Naive thymus-derived CD8-positive, alpha-beta T cell (primary cell): ENCODE measurements at places on chromosomes 12 and 14.

DNA sequence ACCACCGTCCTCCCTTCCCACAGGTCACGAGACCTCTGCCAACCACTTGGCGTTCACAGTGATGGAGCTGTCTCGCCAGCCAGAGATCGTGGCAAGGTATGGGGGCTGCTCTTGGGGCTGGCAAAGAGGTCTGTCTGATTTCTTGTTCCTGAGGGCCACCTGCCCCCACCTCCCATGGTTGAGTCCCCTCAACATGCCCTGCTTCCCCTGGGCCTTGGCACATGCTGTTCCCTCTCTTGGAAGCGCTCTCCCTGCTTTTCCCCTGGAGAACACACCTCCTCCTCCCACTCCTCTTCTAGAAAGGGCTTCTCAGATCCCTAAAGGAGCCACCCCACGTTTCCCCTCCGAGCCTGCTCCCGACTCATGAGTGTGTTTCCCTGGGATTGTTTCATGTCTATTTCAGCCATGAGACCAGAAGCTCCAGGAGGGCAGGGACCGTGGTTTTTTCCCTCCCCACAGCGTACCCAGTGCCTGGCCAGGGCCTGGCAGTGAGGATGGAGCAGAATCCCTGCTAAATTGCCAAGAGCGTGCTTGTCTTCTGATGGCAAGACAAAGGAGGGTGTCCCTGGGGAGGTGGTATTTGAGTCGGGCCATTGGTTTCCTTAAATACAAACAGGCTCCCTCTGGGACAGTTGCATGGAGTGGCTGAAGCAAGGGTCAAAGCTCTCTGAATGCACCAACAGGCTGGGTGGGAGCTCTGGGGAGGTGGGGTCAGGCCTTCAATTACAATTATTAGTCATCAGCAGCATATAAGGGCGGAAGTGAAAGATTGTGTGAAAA is 34.1 kb downstream of the CYP46A1 start:
- no peak overlapping the region for H3K27ac ChIP-seq
- no peak overlapping the region for H3K4me3 ChIP-seq
- H3K4me1 ChIP-seq, result no peaks in the 10 kb centered on the region
- no peak for DNase-seq
- H3K36me3 ChIP-seq, result no peaks in the 10 kb centered on the region
- H3K27me3 ChIP-seq, result no peaks in the 10 kb centered on the region

GRCh38 chr12:75236206-75236605 is 26.6 kb upstream of the KCNC2 start:
- H3K36me3 ChIP-seq, result no peaks in the 10 kb centered on the region
- no peak overlapping the region for H3K4me3 ChIP-seq
- peaks cover 17% of the 10 kb centered on the region for H3K27me3 ChIP-seq
- no peaks in the 10 kb centered on the region for H3K4me1 ChIP-seq
- DNase-seq, result no peak

GRCh38 chr14:61403411-61403810 is 82.0 kb downstream of the PRKCH start:
- peak overlapping the region; percentile 59 for H3K4me3 ChIP-seq
- H3K27ac ChIP-seq, result peak overlapping the region; percentile 90
- DNase-seq, result no peak

- H3K4me3 ChIP-seq, result no peak overlapping the region
- H3K27ac ChIP-seq, result peak overlapping the region; percentile 90
- no peaks in the 10 kb centered on the region for H3K27me3 ChIP-seq
- no peaks in the 10 kb centered on the region for H3K36me3 ChIP-seq
- H3K4me1 ChIP-seq, result peaks cover 34% of the 10 kb centered on the region
These were observed 18.9 kb downstream of the ITPK1 start for GRCh38 chr14:93096691-93097322.

- peak within 1 kb of the TSS; percentile 82 for H3K4me3 ChIP-seq
- H3K4me1 ChIP-seq, result peaks cover 39% of the 10 kb centered on the region
- H3K36me3 ChIP-seq, result no peaks in the 10 kb centered on the region
- DNase-seq, result peak; percentile 45
- peak within 1 kb of the TSS; percentile 70 for H3K27ac ChIP-seq
These were observed at the start of gene HOXC10 for GRCh38 chr12:53984901-53985691. HOXC10 (plus strand) TSS chr12:53985146; CDS start chr12:53985260, 114 bp downstream.

DNA sequence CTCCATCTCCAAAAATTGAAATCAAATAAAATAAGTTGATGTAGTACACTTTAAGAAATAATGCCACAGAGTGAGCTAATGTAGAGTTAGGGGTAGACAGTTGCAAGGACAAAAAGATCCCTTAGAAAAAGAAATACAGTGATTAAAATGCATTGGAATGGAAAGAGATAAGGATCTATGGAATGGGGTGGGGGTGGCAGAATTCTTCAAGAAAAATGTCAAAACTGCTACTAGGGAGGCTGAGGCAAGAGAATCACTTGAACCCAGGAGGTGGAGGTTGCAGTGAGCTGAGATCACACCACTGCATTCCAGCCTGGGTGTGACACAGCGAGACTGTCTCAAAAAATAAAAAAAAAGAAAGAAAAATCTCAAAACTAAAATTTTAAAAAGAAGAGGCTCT is 6.5 kb downstream of the OLR1 start:
- no peak overlapping the region for H3K4me3 ChIP-seq
- no peak for DNase-seq
- no peak overlapping the region for H3K27ac ChIP-seq
- no peaks in the 10 kb centered on the region for H3K4me1 ChIP-seq
